ENCODE measurements at places on chromosomes 2 and 18.
A peak's percentile ranks its signal among the peaks of the same experiment; 100 is the strongest.

- DNase-seq: no peak
These were observed 96.0 kb downstream of the INHBB start for GRCh38 chr2:120441744-120442471.

GRCh38 chr2:88398180-88398579 lies 54.3 kb downstream of the FOXI3 start:
- DNase-seq: no peak

GRCh38 chr2:136281281-136282114 lies 163.5 kb upstream of the CXCR4 start:
- peak; percentile 50 for DNase-seq

DNA sequence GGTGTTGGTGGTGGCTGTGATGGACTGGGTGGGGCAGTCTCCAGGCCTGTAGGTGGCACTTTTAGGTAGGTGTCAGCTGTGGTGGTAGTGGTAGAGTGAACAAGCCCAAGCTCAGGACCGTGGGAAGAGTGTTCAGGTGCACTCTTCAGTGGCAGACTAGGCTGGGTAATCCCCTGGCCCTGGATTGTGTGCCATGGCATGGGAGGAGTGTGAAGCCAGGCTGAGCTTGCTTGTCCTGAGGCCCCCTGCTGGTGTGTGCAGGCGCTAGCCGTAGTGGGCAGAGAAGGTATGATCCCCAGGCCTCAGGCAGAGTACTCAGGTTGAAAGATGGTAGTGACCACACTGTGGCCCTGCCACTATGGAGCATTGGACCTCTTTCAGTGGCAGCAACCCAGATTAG lies 850.3 kb downstream of the DSC3 start:
- DNase-seq: no peak

GRCh38 chr2:100857915-100858314 lies 38.0 kb downstream of the NPAS2 start:
- no peak for DNase-seq

DNA sequence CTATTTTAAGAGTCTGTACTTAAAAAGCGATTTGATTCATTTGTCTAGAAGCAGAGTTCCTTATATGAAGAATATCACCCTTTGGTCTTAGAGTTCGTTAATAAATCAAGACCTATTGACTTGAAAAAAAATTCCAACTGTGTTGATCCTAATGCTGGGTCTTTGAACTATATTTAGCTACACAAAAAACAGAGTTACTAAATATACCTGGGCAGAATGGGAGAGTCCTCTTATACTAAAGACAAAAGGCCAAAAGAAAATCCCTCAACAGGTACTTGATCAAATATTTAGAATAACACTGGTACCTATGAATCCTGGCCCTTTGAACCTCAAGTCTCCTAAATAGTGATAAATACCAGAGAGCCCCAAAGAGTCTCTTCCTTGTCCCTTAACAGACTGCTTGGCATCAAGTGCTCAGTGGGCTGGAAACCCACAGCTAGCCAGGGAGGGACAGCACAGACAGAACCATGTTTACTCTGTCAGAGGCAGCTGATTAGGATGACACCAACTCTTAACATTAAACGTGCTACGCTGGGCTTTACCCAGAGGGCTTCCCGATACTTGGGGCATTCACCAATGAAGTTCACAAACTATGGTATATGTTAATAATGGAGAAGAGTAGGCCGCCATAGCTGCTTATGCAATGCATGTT lies 95.1 kb downstream of the FIGN start:
- no peak for DNase-seq

DNA sequence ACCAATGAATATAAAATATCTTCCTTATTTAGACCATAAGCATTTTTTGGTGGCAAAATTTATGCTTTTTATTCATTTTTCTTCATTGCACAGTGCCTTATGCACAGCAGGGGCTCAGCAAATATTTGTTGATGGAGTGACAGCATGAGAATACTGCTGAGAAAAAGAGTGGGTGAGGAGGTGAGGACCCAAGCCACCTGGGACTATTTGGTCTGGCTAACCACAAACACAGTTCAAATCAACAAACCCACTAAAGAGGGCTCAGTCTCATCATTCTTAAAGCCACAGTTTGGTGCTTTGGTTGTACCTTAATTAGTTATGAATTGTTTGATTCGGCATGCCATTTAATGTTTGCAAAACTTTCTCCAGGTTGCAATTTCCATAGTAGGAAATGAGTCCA lies 183.5 kb upstream of the ZNF521 start:
- no peak for DNase-seq

- DNase-seq: peak; percentile 82
These were observed 116.8 kb downstream of the SPTBN1 start for GRCh38 chr2:54572636-54573536.

GRCh38 chr18:55189972-55190371 lies 230.7 kb upstream of the CCDC68 start:
- DNase-seq: no peak

- DNase-seq: no peak
These were observed 135.9 kb upstream of the ARL4C start for GRCh38 chr2:234632527-234633391.

GRCh38 chr2:100938031-100939026 lies 63.8 kb upstream of the RPL31 start:
- no peak for DNase-seq

- no peak for DNase-seq
These were observed 125.6 kb downstream of the TMEM18 start for GRCh38 chr2:551621-552020.

- DNase-seq: peak; percentile 78
These were observed 65.8 kb downstream of the RBMS1 start for GRCh38 chr2:160427629-160428404.

DNA sequence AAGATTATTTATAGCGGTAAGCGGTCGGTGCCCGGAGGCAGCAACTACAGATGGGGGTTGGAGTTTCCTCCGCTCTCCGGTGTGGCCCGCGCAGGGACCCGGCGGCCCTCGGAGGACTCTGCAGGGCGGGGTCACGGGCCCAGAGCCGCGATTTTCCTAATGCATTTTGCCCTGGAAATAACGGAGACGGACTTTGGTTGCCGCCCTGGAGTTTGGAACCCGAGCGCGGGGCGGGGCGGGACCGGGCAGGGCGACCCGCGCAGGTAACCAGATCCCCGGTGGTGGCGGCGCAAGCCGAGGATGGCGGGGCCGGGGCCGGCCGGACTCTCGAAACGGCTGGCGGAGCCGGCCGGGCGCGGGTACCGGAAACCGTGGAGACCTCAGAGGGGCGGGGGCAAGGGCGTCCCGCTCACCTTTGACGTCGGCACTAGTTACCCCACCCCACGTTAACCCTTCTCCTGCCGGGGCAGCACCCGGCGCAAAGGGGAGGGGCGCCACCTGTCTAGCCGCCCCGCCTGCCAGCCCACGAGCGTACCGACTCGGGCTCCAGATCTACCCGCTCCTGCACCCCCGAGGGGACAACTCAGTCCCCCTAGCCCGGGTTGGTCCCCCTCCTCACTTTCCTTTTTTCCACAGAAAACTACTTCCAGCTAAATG lies 2.9 kb downstream of the CYP26B1 start:
- DNase-seq: peak; percentile 37

GRCh38 chr2:33634261-33634910 lies 35.3 kb upstream of the FAM98A start:
- DNase-seq: no peak

- no peak for DNase-seq
These were observed 42.3 kb downstream of the RPRD1A start for GRCh38 chr18:36025025-36025424.

DNA sequence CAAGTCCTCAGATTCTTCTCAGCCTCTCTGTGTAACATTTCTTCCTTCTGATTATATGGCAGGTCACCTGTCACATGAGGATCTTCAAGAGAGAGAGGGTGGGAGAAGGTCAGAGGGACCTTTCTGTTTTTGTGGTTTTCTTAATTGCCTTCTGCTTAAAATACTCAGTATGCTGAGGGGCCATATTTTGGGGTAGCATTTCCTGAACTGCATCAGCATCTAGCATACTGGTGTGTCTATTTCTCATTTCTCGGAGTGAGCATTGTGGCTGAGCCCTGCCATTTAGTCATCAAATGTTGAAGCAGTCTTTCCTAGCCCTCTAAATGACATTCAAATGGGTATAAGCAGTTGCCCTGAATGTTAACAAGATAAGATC lies 162.7 kb downstream of the MYO3B start:
- DNase-seq: no peak

DNA sequence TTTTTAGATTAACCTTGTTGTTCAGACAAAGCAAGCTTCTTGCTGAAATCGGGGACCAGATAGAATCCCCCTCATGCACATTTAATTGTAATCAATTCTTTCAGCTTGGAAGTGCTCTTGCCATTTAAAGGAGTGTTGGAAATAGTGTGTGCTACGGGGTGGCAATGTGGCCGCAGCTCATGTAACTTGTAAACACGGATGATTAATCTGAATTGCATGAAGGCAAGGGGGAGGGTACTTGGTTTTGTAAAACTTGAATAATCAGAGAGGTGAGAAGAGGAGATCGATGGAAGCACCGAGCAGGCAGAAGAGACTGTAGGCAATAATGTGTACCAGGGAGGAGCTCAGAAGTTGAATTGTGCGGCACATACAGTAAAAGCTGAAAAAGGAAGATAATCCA lies 273.5 kb downstream of the PTGR3 start:
- DNase-seq: no peak

GRCh38 chr18:8858888-8859511 lies 153.6 kb downstream of the MTCL1 start:
- DNase-seq: no peak

- DNase-seq: no peak
These were observed 148.3 kb downstream of the LAMA3 start for GRCh38 chr18:23837591-23837990.

- no peak for DNase-seq
These were observed 17.1 kb upstream of the OSBPL6 start for GRCh38 chr2:178177066-178177679.

All from activated CD8-positive, alpha-beta memory T cell treated with anti-CD3 and anti-CD28 coated beads, Interleukin-2, amount 10 ng/mL, durations not matched to agents 7 days and 5 days (primary cell).